Panc1 (cell line): ENCODE measurements at places on chromosomes 5 and 9. TPM values are rescaled to one million over a fixed set of nuclear protein-coding genes. Genes with fewer than 3 reads are reported as not detected.

The AIF1L gene
- total RNA-seq, result 6.0 TPM

The MAMDC4 gene
- 6.3 TPM for total RNA-seq

The SMIM33 gene
- total RNA-seq, result not detected

The FSD1L gene
- 5.1 TPM for total RNA-seq

The SLC36A3 gene
- total RNA-seq, result not detected

The APBB3 gene
- 28.6 TPM for total RNA-seq
